Activated gamma-delta T cell (primary cell): ENCODE measurements at places on chromosomes 2 and 18.

GRCh38 chr2:105375001-105375561, 23.8 kb downstream of the FHL2 start:
- no peak for DNase-seq

- DNase-seq: no peak
Observed at GRCh38 chr2:144914113-144914512, 394.2 kb upstream of the ZEB2 start.

DNA sequence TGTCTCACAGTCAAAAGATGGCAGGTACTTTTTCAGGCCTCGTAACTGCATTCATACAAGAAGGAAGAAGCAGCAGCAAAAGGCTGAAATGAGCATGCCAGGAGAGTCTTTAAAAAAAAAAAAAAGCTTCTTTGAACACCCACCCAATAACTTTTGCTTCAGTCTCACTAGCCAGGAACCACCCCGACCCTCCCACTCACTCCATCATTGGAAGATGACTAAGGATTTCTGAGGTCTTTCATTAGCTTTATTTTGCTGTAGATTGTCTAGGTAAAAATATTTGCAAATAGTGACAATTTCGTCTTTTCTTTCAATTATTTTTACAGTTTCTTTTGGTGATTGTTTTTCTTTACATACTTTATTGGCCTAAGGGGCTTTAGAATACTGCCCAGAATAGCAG, 37.9 kb downstream of the RBBP8 start:
- DNase-seq: no peak

- no peak for DNase-seq
Observed at GRCh38 chr18:62658028-62658427, 57.3 kb upstream of the PHLPP1 start.

DNA sequence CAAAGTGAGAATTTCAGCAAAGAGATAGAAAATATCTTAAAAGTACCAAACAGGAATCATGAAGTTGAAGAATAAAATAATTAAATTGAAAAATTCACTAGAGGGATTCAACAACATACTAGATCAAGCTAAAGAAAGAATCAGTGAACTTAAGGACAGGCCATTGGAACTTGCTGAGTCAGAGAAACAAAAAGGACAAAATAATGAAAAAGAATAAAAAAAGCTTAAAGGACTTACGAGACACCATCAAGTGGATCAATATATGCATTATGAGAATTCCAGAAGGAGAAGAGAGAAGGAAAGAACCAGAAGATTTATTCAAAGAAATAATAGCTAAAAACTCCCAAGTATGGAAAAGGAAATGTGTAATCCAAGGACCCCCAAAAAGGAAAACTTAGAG, 158.4 kb downstream of the SLC4A10 start:
- no peak for DNase-seq

GRCh38 chr18:55522011-55522410, 66.0 kb downstream of the TCF4 start:
- no peak for DNase-seq

GRCh38 chr2:167052825-167053224, 164.5 kb downstream of the XIRP2 start:
- DNase-seq: no peak

GRCh38 chr2:69798909-69799526, 30.4 kb upstream of the GMCL1 start:
- no peak for DNase-seq

- no peak for DNase-seq
Observed at GRCh38 chr18:3623769-3624545, 174.0 kb downstream of the TGIF1 start.

DNA sequence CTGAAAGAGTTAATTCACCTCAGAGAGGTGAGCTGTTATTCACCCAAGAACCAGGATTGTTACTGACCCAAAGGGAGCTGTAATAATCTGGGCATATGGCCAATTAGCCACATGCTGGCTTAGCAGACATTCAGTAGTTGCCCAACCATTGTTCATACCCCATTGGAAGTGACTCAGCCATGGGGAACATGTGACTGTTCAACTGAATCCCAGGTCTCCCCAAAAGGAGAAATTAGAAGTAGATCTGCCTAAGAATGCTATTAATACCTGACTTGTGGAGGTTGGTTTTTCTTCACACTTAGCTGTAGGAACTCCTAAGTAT, 272.6 kb upstream of the UBE2E3 start:
- DNase-seq: no peak

DNA sequence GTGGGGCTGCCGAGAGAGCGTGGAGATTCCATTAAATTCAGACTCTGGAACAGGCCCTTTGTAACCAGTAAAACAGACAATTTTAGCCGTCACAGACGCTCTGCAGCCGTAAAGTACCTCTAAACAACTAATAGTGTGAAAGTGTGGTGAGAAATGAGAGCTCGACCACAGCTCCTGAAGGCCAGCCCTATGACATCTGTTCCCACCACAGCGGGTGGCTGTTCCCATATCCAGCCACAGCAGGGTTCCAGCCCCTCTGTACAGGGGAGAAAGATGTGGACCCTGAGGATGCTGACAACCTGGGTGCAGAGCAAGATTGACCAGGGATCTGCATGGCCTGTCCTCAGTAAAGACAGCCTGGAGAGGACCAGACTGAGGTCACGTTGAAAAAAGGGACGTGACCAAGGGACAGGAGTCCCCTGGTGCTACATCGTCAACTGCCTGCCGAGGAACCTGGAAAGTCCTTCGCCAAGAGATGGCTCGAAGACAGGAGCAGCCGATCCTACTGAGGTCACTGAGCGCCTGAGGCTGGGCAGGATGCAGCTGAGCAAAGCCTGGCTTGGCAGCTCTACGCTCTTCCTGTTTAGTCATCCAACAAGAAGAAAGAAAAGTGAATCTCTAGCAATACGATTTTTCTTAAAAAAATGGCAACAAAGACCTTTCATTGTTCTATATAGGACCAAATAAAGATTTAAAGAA, 831.7 kb downstream of the RNF144A start:
- peak; percentile 9 for DNase-seq

- DNase-seq: no peak
Observed at GRCh38 chr18:59550174-59550516, 147.1 kb downstream of the CCBE1 start.

DNA sequence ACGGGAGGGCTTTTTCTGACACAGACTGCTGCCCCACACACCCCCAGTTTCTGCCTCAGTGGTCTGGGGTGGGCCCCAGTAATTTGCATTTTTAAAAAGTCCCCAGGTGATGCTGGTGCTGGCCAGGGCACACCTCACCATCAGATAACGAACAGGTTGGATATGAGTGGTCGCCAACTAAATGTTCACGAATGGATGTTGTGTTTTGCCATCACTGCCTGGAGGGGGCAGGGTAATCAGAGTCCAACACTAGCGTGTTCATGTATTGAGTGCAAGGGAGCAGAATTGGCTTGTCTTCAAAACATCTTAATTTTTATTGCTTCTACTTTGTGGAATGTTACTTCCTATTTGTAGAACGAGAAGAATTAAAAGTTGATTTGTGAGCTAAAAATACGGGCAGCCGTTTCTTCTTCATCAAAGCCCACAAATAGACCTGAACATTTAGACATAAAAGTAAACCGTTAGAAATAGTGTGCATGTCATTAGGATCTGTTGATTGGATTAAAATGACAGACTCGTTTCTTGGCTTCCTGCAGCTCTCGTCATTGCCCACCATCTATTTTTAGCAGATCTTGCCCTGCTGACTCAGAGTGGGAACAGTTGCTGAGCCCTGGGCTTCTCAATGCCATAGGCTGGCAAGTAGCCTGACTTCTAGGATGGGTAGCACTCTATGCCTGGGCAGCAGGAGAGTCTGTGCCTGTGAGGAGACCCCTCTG, 45.2 kb downstream of the NCK2 start:
- DNase-seq: no peak

- DNase-seq: no peak
Observed at GRCh38 chr18:54316071-54316820, 41.4 kb downstream of the STARD6 start.

- no peak for DNase-seq
Observed at GRCh38 chr18:52349498-52349897, 9.5 kb downstream of the DCC start.

GRCh38 chr2:4130651-4131050, 427.3 kb downstream of the DCDC2C start:
- DNase-seq: no peak

GRCh38 chr18:57219964-57220363, 73.1 kb downstream of the BOD1L2 start:
- DNase-seq: no peak

DNA sequence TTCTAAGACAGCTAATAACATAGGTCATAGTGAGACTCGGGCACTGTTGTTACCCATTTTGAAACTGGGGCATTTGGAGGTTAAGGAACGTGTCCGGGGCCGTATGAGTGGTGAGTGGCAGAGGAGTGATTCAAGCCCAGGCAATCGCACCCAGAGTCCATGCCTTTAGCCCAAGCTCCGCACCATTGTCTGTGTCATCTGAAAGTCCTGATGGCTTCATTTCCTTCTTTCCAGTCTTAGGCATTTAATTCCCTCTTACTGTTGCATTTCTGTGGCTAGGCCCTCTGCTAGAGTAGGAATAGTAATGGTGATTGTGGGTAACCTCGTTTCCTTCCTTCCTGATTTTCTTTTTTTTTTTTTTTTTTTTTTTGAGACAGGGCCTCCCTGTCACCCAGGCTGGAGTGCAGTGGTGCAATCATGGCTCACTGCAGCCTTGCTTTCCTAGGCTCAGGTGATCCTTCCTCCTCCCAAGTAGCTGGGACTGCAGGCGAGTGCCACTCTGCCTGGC, 49.8 kb upstream of the ASB1 start:
- DNase-seq: no peak

DNA sequence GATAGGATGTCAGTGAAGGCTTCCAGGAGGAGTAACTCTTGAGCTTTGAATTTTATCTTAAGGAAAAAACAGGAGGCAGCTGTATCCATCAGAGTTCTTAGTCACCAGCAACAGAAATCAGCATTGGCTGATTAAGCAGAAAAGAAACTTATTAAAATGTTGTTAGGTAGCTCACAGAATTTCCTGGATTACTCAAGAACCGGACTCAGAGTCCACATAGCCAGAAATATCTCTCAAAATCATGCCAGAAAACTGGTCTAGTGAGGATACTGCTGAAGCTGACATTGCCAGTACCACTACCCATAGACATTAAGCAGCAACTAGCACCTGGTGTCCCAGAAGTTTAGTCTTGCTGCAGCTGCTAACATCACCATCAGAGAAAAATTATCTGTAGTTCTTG, 10.1 kb upstream of the AFTPH start:
- DNase-seq: no peak

- no peak for DNase-seq
Observed at GRCh38 chr2:189402932-189403331, 38.3 kb upstream of the WDR75 start.

- DNase-seq: no peak
Observed at GRCh38 chr2:197805715-197806633, 1.6 kb downstream of the PLCL1 start.

GRCh38 chr2:182866461-182867406, at the start of gene FRZB:
Gene FRZB, minus strand, starts transcription at chr2:182866637. Its CDS starts 85 bp downstream, at chr2:182866552.
- DNase-seq: no peak

DNA sequence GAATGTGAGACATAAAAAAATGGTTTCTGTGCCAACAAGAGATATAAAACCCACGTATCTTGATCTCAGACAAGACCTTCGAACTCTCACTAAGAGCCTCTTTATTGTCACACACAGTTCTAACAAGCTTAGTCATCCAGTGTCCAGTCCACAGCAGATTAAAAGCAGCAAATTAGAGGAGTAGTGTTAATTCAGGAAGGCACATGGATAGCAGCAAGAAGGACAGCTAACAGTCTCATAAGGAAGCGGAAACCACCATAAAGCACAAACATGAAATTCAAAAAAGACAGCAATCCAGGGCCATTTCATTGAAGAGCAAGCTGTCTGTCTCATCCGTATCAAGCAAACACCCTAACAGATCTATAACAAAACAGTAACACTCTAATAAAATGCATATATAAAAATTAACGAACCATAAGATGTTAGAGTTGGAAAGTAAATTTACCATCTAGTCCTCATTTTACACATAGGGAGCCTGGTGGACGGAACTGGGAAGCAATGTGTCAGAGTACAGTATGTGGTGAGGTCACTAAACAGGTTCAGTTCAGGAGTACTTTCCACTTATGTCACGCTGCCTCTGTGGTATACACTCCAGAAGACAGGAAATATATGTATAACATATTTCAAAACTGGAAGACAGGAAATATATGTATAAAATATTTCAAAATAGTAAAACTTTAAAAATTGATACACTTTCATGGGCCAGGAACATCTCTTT, 18.3 kb downstream of the AAK1 start:
- DNase-seq: no peak
